ENCODE measurements at places on chromosomes 2 and 18.

DNA sequence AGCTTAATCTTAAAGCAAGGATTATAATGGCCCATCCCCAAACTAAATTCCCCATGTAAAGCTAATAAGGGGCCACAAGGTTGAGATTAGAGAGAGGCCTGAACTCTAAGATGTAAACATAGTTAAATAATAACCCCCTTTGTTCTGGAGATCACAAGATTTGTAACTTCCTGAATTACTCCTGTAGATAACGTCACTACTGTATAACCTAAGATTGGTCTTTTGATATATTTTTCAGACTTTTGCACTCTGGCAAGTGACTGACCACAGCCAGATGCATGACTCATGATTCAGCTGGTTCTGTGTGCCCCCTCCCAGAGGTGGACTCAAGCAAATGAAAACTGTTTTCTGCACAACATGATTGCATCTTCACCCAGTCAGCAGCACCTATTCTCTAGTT is 686.0 kb upstream of the DDX18 start:
- DNase-seq, result no peak

DNA sequence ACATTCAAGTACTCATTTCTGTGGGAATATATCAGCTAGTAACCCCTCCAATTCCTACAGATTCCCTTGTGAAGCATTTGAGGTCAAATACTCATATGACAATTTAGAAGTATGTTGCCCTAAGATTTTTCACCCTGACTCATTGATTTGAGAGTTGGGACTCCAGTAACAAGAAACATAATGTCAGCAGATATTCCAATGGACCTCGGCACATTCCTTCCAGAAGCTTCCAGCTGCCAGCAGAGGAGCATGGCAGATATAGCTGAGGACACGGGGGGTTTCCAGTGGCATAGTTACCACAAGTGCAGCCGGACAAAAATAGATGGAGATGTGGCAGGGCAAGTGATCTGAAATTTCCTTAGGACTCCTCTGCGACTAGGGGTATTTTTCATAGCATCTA is 101.9 kb upstream of the ARHGAP28 start:
- no peak for DNase-seq

DNA sequence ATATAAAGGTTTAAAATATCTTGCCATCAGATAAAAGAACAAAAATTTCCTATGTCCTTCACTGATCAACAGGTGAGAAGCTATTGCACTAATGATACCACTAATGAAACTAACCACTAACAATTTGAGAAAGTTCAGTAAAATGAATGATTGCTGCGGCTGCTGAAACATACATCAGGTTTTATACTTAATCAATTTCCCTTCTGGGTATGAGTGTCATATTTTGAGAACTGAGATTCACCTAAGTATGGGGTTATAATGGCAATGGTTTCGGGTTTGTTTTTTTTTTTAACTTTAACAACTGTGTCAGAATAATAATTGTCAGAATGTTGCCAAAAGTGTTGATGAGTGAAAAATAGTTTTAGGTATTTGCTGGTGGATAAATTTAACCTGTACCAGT is 151.3 kb upstream of the SLC39A10 start:
- DNase-seq, result no peak

- DNase-seq, result no peak
Observed at GRCh38 chr18:23354625-23355024, 98.5 kb upstream of the RIOK3 start.

GRCh38 chr2:67313536-67313935 is 83.6 kb upstream of the ETAA1 start:
- DNase-seq, result no peak

DNA sequence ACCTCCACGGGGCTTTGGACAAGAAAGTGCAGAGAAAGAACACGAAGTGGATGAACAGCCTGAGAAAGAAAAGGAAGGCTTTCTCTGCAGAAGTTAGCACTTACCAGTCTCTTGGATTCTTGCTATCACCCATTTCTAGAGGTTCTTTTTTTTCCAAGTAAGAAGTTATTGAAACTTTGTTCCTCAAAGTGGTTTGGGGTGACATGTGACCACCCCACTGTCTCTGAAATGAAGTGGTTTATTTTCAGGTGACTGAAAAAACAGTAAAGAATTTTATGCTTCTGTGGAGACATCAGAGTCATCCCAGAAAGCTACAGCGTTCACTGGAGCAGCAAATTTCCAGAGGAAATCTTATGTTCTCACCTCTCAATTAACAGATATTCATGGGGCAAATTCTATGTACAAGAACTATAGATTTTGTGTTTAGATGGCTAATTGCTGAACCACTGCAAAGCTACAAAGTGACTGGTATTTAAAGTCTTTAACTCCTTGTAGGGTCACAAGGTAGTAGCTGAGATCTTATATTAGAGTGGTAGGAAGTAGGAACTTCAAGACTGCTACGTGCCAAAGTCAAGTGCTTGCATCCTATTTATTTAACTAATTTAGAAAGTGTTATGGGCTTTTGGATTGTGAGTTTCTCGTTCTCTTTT is 267.5 kb downstream of the TGIF1 start:
- no peak for DNase-seq

GRCh38 chr18:59266459-59266858 is 6.8 kb downstream of the RAX start:
- no peak for DNase-seq

- no peak for DNase-seq
Observed at GRCh38 chr18:31294199-31294747, 23.7 kb upstream of the DSG1 start.

GRCh38 chr2:222203041-222203440 is 95.8 kb downstream of the PAX3 start:
- no peak for DNase-seq

GRCh38 chr2:56382466-56382865 is 198.7 kb downstream of the CCDC85A start:
- DNase-seq, result no peak

- no peak for DNase-seq
Observed at GRCh38 chr2:180449171-180449915, 442.2 kb upstream of the CWC22 start.

GRCh38 chr2:231613663-231614558 is 21.2 kb downstream of the TEX44 start:
- peak; percentile 92 for DNase-seq

DNA sequence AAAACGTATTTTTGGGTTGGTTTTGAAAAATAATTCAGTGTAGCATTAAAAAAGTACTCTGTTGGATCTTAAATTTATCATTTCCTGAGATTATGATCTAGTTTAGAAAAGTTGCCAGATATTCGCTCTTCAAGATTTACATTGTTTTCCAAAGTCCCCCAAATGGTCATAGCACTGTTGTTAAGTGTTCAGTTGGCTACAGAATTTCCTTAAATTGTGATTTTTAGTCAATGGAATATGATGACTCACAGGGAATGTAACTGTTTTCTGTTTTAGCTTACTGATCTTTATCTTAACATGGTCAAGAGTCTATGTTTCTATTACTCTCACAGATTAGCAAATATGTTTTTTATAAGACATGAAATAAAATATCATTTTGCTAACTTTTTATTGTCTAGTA is 23.2 kb downstream of the PLCL1 start:
- no peak for DNase-seq

All from activated effector memory CD4-positive, alpha-beta T cell treated with anti-CD3 and anti-CD28 coated beads, Interleukin-2, amount 50 U/mL, for 16 hours (primary cell).